ENCODE measurements at places on chromosomes 4 and X. TPM values are rescaled to one million over a fixed set of nuclear protein-coding genes. Genes with fewer than 3 reads are reported as not detected.
A peak's percentile ranks its signal among the peaks of the same experiment; 100 is the strongest.

TMEM154 gene
- total RNA-seq = 0.44 TPM

PCDH11X gene
- 1.9 TPM for total RNA-seq

DNA sequence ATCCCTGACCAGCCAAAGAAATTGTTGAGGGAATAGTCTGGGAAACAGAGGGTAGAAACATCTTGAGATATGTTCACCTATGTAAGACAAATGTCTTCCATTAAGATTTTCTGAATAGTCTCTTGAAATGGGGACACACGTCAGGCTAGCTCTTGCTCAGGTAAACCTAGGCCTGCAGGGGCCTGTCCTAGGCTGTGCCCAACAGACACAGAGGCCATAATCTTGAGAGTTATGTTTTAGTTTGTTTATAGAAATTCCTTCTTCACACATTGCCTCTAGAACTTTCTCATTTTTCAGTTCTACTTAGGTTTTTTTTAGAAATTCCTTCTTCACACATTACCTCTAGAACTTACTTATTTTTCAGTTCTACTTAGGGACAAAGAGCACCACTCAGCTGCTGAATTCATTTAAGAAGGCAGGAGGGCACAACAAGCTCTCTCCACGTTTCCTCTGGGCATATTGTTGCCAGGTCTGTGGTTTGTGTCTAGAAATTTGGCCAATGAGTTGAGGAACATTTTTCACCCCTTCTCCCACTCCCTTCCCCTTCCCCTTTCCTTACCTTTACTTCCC lies 94.9 kb downstream of the ARHGAP24 start:
- no peak for DNase-seq

- DNase-seq = no peak
These were observed 1002.5 kb upstream of the INTU start for GRCh38 chr4:126630230-126630629.

PCSK1N gene
- total RNA-seq = 9.3 TPM

HNRNPD gene
- 610 TPM for total RNA-seq

DNA sequence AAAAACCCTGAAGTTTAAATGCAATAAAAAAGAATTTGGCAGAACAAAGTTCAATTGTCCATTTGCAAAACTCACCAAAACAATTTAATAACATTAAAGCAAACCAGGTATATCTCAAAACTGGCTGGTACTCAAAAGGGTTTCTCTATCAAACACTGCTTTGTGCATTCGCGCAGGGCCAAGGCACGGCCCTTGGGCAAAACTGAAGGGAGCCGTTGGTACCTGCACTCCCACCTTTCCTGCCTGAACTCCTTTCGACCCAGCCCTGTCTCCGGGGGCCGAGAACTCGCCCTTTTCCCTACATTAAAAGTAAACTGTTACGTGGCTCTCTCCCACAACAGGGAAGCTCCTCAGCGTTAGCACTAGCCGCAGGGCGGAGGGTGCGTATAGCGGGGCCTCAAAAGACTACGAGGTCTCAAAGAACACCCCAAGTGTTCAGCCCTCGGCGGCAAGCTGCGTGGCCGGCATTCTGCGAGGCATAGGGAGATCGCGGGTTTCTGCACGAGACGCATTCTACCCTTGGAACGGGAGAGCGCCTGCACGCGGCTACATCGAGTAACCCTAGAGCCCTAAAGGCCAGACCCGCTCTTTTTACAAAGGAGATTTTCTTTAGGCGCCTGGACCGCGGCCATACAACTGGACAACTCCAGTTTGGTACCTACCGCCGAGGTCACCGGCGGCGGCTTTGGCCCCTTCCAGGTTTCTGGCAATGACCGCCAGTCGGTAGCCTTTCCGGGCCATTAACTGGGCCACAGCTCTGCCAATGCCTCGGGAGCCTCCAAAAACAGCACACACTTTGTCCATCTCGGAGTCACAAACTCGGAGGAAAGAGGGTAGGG lies 550 bp downstream of the CBR4 start:
- DNase-seq = peak; percentile 36

DNA sequence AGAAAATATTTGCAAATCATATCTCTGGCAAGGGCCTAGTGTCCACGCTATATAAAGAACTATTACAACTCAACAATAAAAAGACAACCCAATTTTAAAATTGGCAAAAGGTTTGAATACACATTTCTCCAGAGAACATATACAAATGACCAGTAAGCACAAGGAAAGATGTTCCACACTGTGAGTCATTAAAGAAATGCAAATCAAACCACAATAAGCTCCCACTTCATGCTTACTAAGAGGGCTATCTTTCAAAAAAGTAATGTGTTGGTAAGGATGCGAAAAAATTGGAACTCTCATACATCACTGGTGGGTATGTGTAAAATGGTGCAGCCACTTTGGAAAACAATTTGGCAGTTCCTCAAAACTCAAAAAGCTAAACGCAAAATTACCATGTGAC lies 884.0 kb upstream of the INTU start:
- DNase-seq = no peak

GRCh38 chr4:118865091-118865708 lies 23.5 kb upstream of the SYNPO2 start:
- DNase-seq = peak; percentile 8

DNA sequence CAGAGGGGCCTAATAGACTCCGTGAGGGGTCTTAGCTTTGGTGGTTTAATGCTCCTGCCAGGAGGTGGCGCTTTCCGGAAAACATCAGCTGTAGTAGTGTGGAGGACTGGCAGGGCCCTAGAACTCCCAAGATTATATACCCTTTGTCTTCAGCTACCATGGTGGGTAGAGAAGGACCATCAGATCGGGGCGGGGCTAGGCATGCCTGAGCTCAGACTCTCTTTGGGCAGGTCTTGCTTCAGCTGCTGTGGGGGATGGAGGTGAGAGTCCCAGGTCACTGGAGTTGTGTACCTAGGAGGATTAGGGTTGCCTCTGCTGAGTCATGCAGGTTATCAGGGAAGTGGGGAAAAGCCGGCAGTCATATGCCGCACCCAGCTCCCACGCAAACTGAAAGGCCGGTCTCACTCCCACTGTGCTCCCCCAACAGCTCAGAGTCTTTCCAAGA lies 63.0 kb upstream of the AGA start:
- no peak for DNase-seq

GRCh38 chr4:110654254-110654635 lies 31.4 kb upstream of the PITX2 start:
- DNase-seq = no peak

F8A1 gene
- 12.7 TPM for total RNA-seq

HSFX3 gene
- not detected for total RNA-seq

GRCh38 chrX:54357414-54358377 lies at the start of gene WNK3:
TSS of gene WNK3 (minus strand) at chrX:54358046.
- DNase-seq = peak; percentile 67

DNA sequence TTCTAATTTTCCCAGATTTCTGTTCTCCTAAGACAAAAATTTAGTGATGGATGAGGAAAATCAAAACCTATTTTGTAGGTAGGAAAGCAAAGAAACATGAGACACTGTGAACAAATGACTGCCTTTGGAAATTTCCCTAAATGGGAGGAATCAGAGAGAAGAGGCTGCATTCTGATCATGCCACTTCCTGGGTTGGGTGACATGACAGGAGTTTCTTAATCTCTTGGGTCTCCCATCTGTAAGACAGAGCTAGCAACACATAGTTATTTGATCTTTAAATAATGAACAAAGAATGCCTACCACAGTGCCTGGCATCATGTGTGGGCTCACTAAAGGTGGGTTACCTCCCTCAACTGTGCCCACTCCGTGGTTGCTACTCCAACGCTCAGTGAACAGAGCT lies 57.1 kb downstream of the CCDC149 start:
- DNase-seq = no peak

DNA sequence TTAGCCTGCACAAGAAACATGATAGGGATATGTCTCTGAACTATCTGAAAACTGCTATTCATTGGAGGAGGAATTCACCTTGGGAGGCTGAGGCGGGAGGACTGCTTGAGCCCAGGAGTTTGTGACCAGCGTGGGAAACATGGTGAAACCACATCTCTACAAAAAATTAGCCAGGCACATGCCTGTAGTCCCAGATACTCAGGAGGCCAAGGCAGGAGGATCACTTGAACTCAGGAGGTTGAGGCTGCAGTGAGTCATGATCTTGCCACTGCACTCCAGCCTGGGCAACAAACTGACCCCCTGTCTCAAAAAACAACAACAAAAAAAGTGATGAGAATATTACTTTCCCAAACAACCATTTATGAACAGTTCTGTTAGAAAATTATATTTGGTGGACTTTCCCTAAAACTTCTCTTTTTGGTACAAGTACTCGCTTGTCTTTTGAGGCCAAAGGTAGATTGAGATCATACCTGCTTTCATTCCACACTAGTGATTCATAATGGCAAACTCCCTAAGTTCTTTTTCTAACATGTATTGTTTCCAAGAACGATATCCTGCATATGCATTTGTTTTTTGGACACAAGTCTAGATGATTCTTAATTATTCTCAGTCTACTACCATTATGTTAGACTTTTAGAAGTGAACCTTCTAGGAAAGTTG lies 33.4 kb downstream of the METTL14 start:
- DNase-seq = no peak

DNA sequence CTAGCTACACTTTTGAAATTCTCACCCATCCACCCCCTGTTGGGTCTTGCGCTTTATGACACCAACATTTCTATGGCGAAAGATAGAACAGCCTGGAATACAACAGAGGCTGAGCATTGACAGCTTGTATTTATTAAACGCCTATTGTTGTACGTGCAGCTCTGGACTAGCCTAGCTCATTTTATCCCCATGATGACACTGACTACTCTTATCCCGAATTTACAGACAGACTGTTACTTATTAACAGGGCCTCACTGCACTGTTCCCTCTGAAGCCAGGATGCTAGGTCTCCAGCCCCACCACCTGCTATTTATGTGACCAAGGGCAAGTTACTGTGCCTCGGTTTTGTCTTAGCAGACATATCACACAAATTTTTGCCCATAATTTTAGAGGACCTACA lies 1.0 kb upstream of the RFC1 start:
- no peak for DNase-seq

GRCh38 chr4:99947608-99948007 lies 1.2 kb upstream of the DNAJB14 start:
- no peak for DNase-seq

RADX gene
- total RNA-seq = 17.4 TPM

DNA sequence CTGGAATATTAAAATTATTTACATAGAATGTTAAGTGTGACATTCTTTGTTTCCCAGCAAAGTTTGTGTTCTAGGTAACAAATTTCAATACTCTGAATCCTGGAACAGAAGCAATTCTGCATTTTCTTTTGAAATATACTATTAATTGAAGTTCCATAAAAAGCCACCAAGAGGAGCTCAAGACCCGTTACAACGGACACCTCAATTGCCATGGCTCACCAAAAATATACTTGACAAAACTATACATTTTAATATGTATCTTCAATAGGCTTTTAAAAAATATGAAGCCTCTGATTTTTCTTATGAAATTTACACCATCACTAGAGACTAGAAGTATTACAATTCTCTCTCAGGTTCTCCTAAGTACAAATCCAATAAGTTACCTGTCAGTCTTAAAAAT lies 111.4 kb downstream of the NYX start:
- no peak for DNase-seq

GRCh38 chr4:35649778-35650177 lies 594.5 kb downstream of the ARAP2 start:
- DNase-seq = no peak

DNA sequence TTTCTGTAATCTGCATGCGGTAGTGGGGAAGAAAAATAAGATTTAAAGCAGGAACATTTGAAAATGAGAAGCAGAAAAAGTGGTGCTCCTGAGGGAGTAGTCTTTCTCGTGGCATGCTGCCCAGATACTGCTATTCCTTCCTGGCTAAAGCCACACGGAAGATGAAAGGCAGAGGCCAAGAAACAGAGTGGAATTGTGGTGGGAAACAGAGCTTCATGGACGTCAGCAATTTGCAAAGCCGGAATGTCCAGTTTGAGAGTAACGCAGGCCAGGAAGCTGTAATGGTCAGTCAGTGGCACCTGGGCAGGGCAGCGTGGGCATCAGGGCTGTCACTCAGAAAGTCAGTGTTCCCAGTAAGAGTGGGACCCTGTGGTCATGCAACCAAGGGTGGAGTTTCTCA lies 63.7 kb upstream of the FMR1 start:
- DNase-seq = no peak

- no peak for DNase-seq
These were observed 21.5 kb upstream of the SYTL5 start for GRCh38 chrX:37984880-37985279.

GPR50 gene
- 4.4 TPM for total RNA-seq

GPR82 gene
- not detected for total RNA-seq

Measured in neural crest cell (in vitro differentiated cells).